ENCODE measurements at places on chromosomes 1 and 21. TPM values are rescaled to one million over a fixed set of nuclear protein-coding genes. Genes with fewer than 3 reads are reported as not detected.

GRCh38 chr1:17056551-17056950 is 2.7 kb upstream of the SDHB start:
- DNase-seq, result no peak

GRCh38 chr1:74835051-74835450 is 102.1 kb downstream of the TYW3 start:
- DNase-seq, result no peak

- DNase-seq, result peak; percentile 62
Measured at GRCh38 chr1:220787069-220787619, 431 bp downstream of the MTARC1 start.

The KCNH1 gene
- 41.3 TPM for total RNA-seq

The UROD gene
- total RNA-seq, result 123 TPM

The AMIGO1 gene
- total RNA-seq, result 2.5 TPM
